Hippocampal formation (tissue), 2 donors: ENCODE measurements at places on chromosomes 16 and 17.

DNA sequence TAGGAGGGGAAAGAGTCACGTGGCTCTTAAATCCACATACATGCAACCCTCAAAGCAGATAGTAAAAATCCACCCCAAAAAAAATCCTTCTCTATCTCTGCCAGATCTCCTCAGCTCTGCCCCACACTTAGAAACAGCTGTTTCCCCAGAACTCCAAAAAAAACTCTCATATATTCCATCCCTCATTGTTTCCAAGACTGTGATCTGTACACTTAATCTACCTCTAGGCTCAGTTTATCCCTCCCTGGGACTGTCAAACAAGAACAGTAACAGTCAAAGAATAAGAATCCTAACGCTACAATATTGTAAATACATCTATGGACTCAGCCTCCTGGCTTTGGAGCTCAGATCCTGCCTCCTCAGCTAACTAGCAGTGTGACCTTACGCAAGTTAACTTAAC lies 11.6 kb downstream of the CUEDC1 start:
- DNase-seq = no peak

DNA sequence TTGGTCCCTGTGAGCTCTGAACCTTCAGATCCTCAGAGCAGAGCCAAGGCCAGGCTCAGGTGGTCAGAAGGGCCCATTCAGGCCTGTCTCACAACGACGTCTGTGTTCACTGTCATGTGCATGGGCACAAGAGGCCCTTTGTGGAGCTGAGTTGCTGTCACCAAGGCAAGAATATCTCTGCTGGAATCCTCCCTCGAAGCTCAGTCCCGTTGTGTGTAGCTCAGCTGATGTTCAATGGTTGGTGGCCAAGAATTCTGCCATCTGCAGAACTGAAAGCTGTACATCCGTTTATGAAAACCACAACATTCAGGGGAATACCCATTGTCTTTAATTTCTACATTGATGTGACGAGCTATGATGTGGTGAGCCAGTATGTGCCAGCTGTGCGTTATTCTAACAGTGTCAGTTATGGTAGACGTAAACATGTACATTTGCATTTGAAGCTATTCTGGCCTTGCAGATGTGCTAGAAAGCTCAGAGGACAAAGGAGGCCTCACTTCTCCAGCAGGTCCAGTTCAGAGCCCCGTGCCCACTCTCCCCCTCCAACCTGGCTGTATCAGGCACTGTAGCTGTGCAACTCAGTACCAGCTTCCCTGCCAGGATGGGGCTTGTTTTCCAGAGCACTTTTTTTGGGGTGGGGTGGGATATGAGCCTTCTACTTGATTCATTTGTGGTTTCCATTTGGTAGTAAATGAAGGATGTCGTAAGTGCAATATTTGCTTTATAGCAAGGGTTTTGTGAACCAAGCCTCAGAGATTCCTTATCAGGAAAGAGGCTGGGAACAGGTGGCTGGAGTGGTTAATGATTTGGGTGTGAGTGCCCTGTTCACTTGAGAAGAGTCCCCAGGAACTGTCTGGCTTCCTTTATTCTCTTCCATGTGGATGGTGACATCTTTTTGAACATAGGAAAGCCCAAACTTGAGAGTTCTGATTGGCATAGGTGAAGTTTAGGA lies 56.1 kb downstream of the B9D1 start:
- peak; percentile 91 for DNase-seq

GRCh38 chr17:45730192-45730591 lies 53.9 kb upstream of the CRHR1 start:
- DNase-seq = no peak

- no peak for DNase-seq
Observed at GRCh38 chr17:43665084-43665936, 3.6 kb upstream of the MEOX1 start.

DNA sequence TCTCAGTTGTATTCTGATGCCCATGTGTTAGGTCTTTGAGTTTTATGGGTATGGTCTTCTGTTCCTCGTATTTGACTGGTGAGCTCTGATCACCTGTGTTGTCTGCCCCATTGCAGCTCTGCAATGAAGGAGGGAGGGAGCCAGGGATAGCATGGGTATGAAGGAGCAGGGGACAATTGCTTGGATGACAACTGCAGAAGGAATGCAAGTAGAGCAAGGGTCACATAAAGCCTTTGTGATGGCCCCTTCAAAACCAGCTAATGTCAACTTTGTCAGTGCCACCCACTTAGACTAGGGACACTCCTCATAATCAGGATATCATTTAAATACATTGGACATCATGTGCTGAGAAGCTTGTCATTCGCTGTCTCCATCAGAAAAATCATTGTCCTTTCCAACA lies 152.7 kb upstream of the MAF start:
- no peak for DNase-seq

DNA sequence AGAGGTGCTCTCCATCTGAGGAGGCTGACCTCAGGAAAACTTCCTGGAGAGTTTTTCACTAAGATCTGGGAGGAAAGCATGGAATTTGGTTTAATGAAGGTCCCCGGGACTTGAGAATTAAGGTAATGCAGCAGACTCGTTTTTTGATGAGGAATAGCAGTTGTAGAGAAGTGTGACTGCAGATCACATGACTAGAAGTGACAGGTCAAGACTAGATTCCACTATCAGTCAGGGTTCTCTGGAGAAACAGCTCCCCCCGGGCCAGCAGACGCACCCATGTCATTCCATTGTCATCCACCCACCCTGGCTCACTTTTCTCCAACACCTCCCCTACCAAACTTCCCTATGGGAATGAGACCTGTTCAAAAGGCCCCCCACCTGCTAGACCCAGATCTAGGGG lies 1.9 kb upstream of the DHRS13 start:
- DNase-seq = no peak

- no peak for DNase-seq
Observed at GRCh38 chr16:5015351-5015750, 18.4 kb downstream of the NAGPA start.

DNA sequence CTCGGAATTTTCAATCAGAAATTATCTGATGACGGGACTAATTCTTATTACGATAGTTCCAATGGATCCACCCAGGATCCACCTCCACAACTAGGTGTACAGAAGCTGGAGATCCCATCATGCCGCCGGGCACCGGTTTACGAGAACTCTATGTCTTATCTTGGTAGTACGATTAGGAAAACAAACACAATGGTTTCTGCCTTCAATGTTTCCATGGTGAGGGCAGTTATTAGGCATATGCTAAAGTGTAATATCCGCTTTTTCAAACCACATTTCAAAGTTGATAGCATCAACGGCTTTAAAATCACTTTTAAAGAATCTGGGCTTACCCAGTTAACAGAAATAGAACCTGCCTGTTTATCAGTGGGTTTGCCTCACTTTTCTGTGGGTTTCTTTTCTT lies 705.7 kb downstream of the MAF start:
- no peak for DNase-seq

DNA sequence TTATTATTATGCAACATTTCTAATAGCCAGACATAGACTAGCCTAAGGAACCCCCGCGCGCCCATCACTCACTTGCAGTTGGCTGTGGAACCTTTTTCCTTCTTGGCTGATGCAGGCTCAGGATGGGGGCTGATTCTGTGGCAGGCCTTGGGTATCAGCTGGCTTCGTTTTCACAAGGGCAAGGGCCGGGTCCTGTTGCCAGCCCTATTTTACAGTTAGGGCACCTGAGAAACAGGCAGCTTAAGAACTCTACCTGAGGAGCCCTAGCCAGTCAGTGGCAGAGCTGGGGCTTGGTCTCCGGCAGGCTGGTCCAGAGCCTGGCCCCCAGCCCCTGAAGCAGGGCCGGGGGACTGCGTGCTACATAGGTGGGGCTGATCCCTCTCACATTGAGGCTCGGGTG lies 28.7 kb downstream of the ADGRG5 start:
- no peak for DNase-seq

DNA sequence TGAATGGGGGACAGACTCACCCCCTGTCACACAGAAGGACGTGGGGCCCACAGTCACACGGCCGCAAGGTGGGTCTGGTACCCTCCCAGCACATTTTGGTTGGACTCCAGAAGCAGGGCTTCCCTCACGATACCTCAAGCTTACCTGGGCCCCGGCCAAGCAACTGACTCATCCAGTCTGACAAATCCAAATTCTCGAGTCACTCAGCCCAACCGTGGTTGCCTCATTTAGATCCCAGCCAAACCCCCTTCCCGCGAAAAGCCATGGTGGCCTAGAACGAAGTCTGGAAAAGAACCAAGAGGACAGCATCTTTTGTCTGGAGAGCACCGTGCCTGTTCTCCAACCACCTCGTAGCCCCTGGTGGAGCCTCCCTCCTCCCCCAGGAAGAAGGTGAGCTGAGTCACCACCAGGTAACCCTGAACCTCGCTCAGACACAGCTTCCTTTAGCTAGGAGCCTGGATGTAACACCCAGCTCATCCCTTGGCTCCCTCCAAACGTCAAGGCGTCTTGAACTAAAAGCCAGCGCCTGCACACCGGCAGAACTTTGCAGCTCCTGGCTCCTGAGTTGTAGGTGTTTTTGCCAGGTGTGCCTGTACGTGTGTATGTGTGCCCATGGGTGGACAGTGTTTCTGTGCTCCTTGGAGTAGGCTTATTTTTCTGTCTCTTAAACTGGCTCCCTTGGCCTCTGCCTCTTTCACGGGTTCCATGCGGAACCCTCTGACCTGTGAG lies 78.9 kb downstream of the CMIP start:
- DNase-seq = no peak

DNA sequence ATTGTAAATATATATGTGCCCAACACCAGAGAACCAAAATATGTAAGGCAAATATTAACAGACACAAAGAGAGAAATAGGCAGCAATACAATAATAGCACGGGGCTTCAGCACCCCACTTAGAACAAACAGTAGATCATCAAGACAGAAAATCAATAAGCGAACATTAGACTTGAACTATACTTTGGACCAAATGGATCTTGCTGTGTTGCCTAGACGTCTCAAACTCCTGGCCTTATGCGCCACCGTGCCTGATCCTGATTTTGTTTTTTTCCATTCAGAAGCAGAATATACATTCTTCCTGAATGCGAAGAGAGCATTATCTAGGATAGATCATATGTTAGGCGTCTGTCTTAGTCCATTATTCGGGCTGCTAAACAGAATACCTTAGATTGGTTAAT lies 41.9 kb upstream of the CDYL2 start:
- no peak for DNase-seq

- no peak for DNase-seq
Observed at GRCh38 chr16:20735490-20735889, 6.1 kb downstream of the THUMPD1 start.

DNA sequence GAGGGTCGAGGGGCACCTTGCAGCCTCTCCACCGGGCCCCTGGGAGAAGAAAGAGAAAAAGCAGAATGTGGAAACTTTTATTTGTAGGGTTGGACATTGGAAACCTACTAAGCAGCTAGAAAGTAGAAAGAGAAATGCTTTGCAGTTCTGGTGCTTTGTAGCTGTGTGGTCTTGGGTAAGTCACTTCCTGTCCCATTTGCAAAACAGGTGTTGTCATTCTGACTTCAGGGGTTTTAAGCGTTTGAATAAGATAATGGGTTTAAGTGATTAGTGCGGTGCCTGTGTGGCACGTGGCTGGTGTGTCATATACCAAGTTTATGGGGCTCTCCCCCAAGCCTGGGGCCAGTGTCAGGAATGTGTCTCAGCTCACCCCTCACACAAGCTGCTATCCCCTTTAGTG lies 1.6 kb downstream of the CA4 start:
- DNase-seq = no peak

DNA sequence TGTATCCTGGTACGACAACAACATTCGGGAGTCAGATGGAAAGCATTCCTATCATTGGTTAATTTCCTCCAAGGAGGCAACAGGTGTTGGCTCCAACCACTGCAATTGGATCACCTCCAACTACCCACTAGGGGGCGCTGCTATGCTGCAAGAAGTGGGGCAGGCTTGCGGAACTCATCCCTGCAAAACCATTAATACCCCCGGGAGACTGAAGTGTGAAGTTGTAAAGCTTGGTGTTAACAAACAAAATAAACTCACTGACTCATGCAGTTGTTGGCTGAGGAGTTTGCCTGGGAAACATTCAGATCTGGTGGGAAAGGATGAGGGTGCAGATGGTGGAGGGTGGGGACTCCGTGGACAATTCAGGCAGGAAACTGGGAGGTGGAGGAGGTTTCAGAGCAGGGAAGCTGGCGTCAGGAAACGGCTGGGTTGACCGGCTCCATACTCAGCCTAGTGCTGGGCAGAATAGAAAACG lies 84.9 kb downstream of the HS3ST2 start:
- DNase-seq = peak; percentile 73

DNA sequence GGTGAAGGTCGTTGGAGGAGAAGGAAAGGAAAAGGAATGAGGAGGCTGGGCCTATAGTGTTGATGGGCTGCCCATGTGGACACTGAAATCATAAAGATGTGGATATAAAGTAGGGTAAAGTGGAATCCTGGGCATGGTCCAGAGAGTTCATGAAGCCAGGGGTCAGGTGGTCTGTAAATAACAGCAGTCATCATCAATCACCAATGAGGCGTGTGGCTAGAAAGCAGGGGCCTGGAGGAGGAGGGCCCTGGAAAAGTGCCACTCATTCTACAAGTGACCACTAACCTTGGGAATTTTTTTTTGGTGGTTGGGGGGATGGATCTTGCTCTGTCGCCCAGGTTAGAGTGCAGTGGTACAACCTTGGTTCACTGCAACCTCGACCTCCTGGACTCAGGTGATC lies 115.3 kb upstream of the NOL11 start:
- DNase-seq = no peak

DNA sequence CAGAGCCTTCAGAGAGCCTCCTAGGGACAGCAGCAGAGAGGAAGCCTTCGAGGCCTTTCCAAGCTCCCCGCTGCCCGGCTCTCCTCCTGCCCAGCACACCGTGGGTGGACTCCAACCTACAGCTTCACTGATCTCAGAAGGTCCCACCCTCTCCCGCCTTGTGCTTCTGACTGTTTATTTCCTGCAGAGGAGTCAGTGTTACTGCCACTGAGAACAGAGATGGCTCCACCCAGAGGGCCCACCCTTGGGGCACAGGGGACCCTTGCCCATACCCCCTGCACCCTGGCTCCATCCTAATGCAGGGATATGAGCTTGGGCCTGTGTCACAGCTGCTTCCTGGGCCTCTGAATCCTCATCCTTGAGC lies 52.8 kb upstream of the TOB1 start:
- DNase-seq = no peak

DNA sequence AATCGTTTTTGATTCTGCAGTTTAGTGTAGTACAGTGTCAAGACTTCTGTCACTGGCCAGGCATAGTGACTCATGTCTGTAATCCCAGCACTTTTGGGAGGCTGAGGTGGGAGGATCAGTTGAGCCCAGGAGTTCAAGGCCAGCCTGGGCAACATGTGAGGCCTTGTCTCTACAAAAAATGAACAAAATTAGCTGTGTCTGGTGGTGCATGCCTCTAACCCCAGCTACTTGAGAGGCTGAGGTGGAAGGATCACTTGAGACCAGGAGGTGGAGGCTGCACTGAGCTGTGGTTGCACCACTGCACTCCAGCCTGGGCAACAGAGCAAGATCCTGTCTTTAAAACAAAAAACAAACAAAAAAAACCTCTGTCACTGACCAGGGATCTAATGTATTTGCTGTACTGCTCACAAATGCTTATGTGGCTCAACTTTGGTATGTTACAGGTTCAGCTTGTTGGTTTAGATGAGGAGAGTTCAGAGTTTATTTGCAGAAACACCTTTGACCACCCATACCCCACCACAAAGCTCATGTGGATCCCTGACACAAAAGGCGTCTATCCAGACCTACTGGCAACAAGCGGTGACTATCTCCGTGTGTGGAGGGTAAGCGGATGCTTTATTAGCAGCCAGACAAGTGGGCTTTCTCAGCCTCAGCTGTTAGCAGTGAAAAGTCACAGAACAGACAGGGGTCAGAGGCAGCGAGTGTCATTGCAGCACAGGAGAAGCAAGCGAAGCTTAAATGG lies 22.5 kb upstream of the TACO1 start:
- no peak for DNase-seq
